ENCODE measurements at places on chromosomes 16 and 17.

DNA sequence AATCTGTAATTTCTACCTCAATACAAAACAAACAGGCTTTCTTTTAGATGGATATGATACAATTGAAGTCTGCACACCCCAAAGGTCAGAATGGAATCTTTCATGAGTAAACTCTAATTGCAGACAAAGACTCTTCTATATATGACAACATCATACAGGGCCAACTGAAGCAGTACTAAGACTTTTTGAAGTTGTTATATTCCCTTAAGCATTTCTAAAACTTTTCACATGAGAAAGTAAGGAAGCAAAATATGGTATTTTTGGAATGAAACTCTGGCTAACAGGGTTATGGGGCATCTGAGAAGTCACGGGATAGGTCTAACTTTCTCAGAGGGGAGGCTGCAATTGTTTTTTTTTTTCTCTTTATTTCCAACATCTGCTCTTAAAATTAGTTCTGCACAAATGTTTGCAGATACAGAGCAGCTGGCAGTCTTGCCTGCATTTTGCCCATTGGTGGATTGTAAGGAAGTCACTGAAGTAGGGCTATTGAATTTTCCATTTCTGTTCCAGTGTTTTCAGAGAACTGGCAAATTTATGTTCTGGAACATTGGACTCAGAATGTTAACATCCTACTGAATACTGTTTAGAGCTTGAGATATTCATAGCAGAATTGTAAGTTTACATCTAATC, 59.1 kb downstream of the SSH2 start:
- H3K27ac ChIP-seq, result peak overlapping the region; percentile 65
- DNase-seq, result no peak
- peaks cover 4% of the 10 kb centered on the region for H3K36me3 ChIP-seq
- H3K4me1 ChIP-seq, result peaks cover 34% of the 10 kb centered on the region

DNA sequence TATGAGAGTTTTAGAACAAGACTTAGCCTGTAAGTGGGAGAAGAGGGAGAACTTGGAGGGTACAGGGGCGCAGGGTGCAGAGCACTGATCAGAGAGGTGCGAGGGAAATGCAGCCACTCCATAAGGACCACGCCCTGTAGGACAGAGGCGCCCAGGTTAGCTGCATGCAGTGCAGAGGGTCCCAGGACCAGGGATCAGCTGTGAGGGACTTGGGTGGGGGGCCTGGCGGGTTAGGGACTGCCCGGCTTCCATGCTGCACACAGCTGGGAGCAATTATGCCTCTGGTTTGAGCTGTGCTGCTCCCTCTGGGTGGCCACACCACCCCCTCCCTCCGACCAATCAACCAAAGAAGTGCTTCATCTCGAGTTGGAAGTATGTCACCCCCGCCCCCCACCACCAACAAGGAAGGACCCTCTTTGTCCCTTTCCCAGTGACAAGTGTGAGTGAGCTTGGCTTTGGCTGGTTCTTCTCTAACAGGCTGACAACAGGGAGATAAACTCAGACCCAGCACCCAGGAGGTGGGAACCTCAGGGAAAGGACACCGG, 22.2 kb upstream of the CLEC18A start:
- H3K36me3 ChIP-seq, result peaks cover 13% of the 10 kb centered on the region
- H3K27ac ChIP-seq, result no peak overlapping the region
- H3K27me3 ChIP-seq, result no peaks in the 10 kb centered on the region
- no peak overlapping the region for H3K4me3 ChIP-seq
- H3K4me1 ChIP-seq, result peaks cover 53% of the 10 kb centered on the region

- no peak overlapping the region for H3K27ac ChIP-seq
- H3K4me1 ChIP-seq, result no peaks in the 10 kb centered on the region
- no peaks in the 10 kb centered on the region for H3K27me3 ChIP-seq
- H3K4me3 ChIP-seq, result no peak overlapping the region
Observed at GRCh38 chr16:69363281-69363717, 11.7 kb upstream of the TMED6 start.

GRCh38 chr16:69796285-69797118, 34.4 kb downstream of the WWP2 start:
- H3K27ac ChIP-seq, result no peak overlapping the region
- H3K4me1 ChIP-seq, result peaks cover 3% of the 10 kb centered on the region
- H3K4me3 ChIP-seq, result no peak overlapping the region
- H3K27me3 ChIP-seq, result no peaks in the 10 kb centered on the region
- peaks cover 12% of the 10 kb centered on the region for H3K36me3 ChIP-seq

DNA sequence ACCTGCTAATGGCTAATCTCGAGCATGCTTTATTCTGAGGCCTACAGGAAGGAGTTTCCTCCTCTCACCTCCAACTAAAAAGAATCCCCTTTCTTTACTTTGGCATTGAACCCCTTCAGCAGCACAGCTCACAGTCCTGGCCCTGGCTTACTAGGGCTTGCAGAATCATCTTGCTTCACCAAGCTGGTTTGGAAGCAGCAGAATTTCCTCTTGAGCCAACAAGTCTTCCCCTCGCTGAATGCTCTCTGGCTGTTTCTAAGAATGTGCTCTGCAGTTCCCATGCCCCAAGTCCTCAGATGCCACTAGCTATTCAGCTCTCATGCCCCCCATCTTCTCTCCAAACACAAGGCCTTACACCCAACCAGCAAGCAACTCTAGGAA, 271.2 kb downstream of the NTN1 start:
- DNase-seq, result no peak
- H3K36me3 ChIP-seq, result no peaks in the 10 kb centered on the region
- no peak overlapping the region for H3K4me3 ChIP-seq
- H3K27me3 ChIP-seq, result no peaks in the 10 kb centered on the region
- peaks cover 4% of the 10 kb centered on the region for H3K4me1 ChIP-seq

DNA sequence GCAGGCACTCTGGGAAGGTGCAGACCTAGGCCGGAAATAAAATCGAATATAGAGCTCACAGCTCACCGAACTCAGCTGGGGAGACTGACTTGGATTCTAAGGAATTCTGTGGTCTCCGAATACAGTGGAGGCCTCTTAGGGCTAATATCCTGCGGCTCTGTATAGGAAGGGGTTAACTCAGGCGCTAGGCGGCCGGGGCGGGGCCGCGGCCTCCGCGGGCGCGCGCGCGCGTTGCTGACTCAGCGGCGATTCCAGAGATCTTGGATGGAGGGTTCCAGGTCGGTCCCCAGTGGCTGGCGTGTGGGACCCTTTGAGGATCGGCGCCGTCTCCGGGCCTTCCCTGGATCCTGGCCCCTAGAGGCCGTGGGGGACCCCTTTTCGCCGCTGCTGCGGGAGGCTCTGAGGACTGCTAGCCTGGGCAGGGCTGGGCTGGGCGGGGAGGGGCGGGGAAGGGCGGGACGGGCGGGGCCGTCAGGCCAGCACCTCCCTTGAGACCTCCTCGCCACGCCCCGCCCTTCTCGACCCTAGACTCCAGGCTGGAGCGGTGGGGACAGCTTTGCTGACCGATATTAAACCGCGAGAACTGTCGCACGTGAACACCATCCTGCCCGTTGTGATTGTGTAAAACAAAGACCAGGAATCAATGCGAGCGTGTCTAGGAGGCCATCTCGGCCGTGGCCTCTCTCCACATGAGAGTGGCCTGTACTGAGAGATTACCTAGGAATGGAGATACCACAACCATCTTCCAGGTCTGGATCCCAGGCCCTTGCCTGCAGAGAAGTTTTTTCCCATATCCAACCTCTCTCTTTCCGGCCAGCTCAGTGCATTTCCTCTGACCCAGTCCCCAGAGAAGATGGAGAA, 1.4 kb upstream of the PLEKHH3 start:
- H3K27me3 ChIP-seq, result no peaks in the 10 kb centered on the region
- H3K27ac ChIP-seq, result peak overlapping the region; percentile 95
- peaks cover 51% of the 10 kb centered on the region for H3K4me1 ChIP-seq
- peak; percentile 92 for DNase-seq
- no peaks in the 10 kb centered on the region for H3K36me3 ChIP-seq

DNA sequence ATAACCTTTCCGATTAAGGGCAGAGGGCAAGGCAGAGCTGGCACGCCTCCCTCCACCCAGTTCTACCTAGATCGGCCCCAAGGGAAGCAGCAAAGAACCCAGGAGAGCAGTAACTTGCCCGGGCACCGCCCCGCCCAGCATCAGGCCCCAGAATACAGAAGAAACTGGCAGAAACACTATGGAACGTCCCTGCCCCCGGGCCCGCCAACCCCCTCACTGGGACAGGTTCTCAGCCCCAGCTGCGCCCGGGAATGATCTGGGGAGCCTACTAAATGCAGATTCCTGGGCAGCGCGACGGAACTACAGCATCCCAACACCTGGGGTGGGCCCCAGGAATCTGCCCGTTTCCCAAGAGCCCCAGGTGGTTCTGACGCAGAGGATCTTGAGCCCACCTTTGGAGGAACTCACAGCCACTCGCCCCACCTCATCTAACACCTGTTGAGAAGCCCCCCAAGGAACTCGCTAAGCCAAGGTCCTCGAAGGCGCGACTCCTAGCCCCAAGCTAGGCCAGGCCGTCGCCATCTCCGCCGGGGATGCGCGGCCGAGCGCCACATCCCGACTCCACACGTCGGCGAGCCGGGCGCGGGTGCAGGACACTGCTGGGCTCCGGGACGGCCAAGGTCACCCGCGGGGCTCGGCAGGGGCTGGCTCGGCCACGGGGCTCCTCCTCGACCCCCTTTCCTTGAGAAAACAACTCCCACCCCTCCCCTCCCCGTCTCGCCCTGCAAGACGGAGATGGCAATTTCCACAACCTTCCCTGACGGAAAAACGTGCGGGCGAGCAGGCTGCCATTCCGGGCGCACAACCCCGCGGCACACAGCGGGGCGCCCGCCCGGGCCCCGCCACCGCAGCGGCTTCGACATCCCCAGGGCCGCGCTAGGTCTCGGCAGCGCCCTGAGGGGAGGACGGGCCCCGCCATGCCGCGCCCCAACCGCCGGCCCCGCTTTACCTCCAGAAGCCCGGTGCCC, 913 bp downstream of the CDIP1 start:
- H3K27ac ChIP-seq, result peak overlapping the region; percentile 27
- no peaks in the 10 kb centered on the region for H3K27me3 ChIP-seq
- H3K36me3 ChIP-seq, result peaks cover 8% of the 10 kb centered on the region
- no peak for DNase-seq
- H3K4me3 ChIP-seq, result peak overlapping the region; percentile 73
- H3K4me1 ChIP-seq, result peaks cover 19% of the 10 kb centered on the region

DNA sequence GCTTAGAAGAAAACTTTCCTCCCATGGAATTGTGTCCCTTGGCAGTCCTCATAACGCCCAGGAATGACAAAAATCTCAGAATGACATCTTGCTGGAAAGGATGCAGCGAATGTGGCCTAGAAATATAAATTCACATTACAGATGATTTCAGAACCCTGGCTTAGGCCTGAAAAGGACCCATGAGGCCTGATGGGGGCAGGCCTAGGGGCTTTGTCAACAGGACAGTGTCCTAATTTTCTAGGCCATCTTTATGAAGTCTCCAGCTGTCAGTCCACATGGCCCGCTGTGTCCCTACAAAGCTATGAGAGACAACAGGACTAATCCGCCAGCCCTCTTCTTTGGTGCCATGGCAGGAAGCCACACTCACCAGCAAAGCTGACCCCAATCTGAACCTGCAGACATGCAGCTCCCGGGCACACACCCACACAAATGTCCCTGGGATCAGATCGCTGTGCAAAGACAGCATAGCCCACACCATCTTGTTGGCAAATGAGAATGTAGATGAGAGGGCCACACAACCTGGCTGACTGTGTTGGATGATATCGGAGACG, 40.4 kb upstream of the DNAH17 start:
- peak overlapping the region; percentile 70 for H3K27ac ChIP-seq
- no peak overlapping the region for H3K4me3 ChIP-seq
- peaks cover 20% of the 10 kb centered on the region for H3K4me1 ChIP-seq
- H3K27me3 ChIP-seq, result no peaks in the 10 kb centered on the region
- no peaks in the 10 kb centered on the region for H3K36me3 ChIP-seq

- no peak overlapping the region for H3K4me3 ChIP-seq
- no peak overlapping the region for H3K27ac ChIP-seq
- H3K4me1 ChIP-seq, result no peaks in the 10 kb centered on the region
- no peak for DNase-seq
- H3K36me3 ChIP-seq, result no peaks in the 10 kb centered on the region
Observed at GRCh38 chr16:5738586-5738985, 641.0 kb upstream of the EEF2KMT start.

DNA sequence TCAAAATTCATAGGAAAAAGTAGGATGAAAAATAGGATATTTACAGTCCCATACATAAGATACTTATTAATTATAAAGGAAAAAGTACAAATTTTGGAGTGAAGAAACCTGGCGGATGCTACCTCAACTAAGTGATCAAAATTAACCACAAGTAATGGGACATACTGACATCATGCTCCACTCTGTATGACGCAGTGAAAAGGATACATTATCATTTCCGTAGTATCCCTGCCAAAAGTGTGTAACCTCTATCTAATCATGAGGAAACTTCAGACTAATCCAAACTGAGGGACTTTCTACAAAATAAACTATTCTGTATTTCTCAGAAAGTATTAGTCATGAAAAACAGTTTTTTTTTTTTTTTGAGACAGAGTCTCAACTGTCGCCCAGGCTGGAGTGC, 60.5 kb downstream of the TRIM37 start:
- no peaks in the 10 kb centered on the region for H3K27me3 ChIP-seq
- H3K4me3 ChIP-seq, result no peak overlapping the region
- no peak for DNase-seq
- peaks cover 33% of the 10 kb centered on the region for H3K36me3 ChIP-seq
- peaks cover 3% of the 10 kb centered on the region for H3K4me1 ChIP-seq

GRCh38 chr16:65704866-65705265, 583.0 kb upstream of the CDH11 start:
- no peak for DNase-seq
- H3K27ac ChIP-seq, result no peak overlapping the region
- H3K4me1 ChIP-seq, result peaks cover 17% of the 10 kb centered on the region
- peaks cover 4% of the 10 kb centered on the region for H3K27me3 ChIP-seq
- H3K36me3 ChIP-seq, result no peaks in the 10 kb centered on the region

DNA sequence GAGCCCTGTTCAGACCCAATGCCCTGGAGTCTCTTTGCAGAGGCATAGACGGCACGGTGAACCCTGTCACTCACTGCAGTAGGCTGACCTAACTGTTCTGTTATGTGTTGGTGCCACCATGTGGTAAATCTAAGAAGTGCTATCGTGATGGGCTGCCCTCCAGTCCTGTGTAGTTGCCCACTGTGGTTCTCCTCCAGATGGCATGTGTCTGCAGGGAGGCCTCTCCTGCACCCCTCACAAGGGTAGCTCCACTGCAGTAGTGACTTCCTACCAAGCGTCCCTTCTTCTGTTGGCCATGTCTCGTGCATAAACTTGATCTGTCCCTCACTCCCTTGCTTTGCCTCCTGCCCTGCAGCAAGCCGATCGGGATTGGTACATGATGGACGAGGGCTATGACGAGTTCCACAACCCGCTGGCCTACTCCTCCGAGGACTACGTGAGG, 5.8 kb downstream of the DHX38 start:
- peaks cover 53% of the 10 kb centered on the region for H3K36me3 ChIP-seq
- no peaks in the 10 kb centered on the region for H3K27me3 ChIP-seq
- peaks cover 14% of the 10 kb centered on the region for H3K4me1 ChIP-seq
- no peak overlapping the region for H3K27ac ChIP-seq
- H3K4me3 ChIP-seq, result no peak overlapping the region
- DNase-seq, result no peak

- peak overlapping the region; percentile 54 for H3K27ac ChIP-seq
- peaks cover 32% of the 10 kb centered on the region for H3K36me3 ChIP-seq
- H3K27me3 ChIP-seq, result no peaks in the 10 kb centered on the region
- peaks cover 53% of the 10 kb centered on the region for H3K4me1 ChIP-seq
- no peak overlapping the region for H3K4me3 ChIP-seq
- no peak for DNase-seq
Observed at GRCh38 chr17:28173801-28174200, 131.3 kb downstream of the NLK start.

- H3K4me3 ChIP-seq, result no peak overlapping the region
- peaks cover 2% of the 10 kb centered on the region for H3K36me3 ChIP-seq
- DNase-seq, result no peak
- no peak overlapping the region for H3K27ac ChIP-seq
Observed at GRCh38 chr16:70796301-70796700, 4.7 kb downstream of the VAC14 start.

GRCh38 chr17:64063088-64063487, 42.7 kb upstream of the ICAM2 start:
- H3K27ac ChIP-seq, result no peak overlapping the region
- no peak for DNase-seq
- no peaks in the 10 kb centered on the region for H3K27me3 ChIP-seq
- no peaks in the 10 kb centered on the region for H3K4me1 ChIP-seq
- peaks cover 44% of the 10 kb centered on the region for H3K36me3 ChIP-seq
